Common myeloid progenitor, CD34-positive (primary cell): ENCODE measurements at places on chromosomes 3 and 15.

DNA sequence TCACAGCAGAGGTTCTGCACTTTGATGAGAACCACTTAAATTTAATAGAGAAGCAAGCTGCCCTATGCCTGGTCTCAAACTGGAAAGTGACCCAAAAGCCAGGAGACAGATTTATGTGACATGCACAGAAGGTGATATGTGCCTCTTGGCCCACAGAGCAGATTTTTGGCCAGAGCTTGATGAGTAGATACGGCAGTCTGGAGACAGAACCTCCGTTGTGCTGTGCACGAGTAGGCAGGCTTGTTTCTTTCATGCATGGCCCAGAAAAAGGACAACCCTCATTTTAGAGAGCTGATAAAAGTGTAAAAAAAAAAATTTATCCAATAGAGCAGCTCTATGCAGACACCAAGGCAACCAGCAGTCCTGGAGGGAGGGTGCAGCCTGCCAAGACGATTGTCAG lies 423.1 kb downstream of the CNTN6 start:
- no peak for DNase-seq

GRCh38 chr15:27248251-27248650 lies 277.3 kb downstream of the GABRG3 start:
- no peak for DNase-seq

DNA sequence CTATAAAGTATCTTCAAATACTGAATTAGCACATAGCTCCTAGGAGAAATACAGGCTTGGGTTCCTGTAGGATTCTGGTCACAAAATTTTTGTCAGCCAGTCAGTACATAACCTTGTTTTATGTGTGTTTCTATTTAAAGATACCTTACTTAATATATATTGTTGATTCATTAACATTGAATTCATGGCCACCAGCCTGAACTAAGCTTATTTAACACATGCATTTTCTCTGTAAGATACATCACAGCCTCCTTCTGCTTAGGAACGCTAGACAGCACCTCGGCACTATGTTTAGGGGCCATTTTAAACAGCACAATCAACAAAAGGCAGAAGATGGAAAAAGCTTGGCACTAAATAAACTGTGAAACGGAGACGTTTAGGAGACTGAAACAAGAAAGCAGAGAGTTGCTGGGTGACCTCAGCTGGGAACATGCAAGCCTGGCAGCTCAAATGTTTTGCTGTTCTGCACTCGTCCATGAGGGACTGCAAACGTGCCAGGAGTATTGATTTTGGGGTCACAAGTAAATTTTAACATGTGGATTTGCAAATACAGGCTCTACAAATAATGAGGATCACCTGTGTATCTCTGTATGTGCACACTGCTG lies 432.2 kb upstream of the TPM1 start:
- DNase-seq, result no peak

GRCh38 chr15:49131403-49131802 lies 24.0 kb downstream of the COPS2 start:
- no peak for DNase-seq

DNA sequence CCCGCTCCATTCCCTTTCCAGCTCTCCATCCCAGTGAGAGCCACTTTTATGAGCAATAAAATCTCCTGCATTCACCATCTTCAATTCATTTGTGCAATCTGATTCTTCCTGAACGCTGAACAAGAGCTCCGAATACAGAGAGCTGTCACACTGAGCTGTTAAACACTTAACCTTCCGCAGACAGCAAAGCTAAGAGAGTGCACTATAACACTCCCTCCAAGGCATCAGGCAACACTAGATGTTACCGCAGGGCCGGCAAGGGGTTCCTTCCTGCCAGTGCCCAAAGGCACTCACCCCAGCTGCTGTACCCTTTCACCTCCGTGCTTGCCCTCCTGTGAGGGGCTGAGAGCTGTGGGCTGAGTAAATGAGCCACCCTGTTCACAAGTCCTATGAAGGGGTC lies 85.6 kb downstream of the BCHE start:
- no peak for DNase-seq

DNA sequence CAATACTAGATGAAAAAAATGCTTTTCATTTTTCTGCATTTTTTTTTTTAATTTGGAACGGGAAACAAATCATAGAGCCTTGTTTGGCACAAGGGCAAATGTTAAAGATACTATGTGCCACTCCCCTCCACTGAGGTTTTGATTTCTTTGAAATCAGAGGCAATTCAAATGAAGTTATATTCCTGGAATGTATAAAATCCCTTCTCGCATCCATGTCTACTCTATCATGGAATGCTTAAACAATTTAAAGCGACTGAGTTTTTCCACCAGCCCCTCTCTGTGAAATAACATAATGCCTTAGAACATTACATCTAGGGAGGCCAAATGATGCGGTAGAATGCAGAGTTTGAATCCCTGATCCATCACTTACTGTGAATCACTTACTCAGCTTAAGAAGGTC lies 69.7 kb downstream of the FMN1 start:
- no peak for DNase-seq

DNA sequence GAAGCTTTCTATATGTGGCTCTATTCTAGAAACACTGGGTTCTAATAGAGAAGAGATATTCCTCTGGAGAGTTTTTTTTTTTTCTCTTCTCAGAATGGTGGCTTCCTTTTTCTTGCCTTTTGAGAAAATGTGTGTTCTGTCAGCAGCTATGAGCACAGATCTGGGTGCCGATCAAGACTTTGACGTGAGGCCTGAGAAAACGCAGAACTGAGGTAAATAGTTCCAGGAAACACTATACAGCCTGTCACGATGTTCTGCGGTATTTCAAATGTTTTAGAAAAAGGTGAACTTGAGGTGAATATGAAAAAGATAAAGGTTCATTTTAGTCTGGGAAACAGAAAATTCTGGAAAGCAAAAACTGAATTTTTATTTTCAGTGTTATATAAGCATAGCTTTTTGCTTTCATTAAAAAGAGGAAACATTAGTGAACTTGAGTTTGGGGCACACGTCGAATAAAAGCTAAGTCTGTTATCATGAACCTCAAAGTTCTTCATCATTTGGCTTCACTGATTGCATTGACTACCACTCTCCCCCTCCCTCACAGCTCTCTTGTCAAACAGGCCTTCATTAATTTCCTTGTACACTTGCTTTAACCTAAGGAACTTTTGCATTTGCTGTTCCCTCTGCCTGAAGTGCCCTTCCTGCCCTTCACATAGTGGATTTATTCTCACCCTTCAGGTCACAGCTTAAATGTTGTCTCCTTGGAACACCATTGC lies 265.1 kb downstream of the NFKBIZ start:
- peak; percentile 43 for DNase-seq

GRCh38 chr3:8667463-8668091 lies 23.0 kb upstream of the SSUH2 start:
- DNase-seq, result no peak

- no peak for DNase-seq
These were observed 161.9 kb downstream of the STAC start for GRCh38 chr3:36542186-36542585.

- DNase-seq, result peak; percentile 52
These were observed 214.9 kb upstream of the ARRDC4 start for GRCh38 chr15:97745481-97746071.

- no peak for DNase-seq
These were observed 20.3 kb upstream of the CYP11A1 start for GRCh38 chr15:74387621-74388362.

DNA sequence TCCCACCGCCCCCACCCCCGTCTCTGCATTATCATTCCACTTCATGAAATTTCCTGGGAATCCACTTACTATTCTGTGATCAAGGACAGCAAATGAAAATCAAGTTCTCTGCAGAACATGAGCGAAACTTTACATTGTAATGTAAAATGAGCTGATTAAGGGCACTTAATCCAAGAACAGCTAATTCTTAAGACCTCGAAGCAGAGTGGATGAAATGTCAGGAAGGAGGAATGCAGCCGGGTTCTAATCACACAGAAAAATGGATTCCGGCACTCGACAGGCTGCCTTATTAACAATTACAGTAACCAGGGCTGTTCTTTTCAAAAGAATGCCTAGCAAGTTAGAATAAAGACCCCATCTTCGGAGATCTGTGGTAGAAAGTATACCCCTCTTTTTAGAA lies 57.5 kb downstream of the RFTN1 start:
- DNase-seq, result no peak

DNA sequence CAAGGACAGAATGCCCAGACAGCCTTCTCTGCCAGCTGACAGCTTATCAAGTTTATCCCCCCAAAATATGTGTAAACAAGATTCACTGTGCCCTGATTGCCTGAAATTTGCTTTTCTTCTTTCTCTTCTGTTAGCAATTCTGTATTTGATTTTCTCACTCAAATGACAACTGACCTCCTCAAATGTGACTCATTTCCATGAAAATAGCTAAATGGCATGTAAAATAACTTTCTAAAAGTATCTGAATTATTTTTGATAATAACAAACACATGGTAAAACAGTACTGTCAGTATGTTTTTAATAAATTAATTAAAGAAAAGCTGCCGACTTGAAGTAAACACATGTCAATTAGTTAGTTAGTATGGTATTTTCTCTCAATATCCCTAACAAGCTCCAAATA lies 202.3 kb upstream of the STAC start:
- no peak for DNase-seq
